Uterus (tissue), 4 donors: ENCODE measurements at places on chromosomes 4 and X. TPM values are rescaled to one million over a fixed set of nuclear protein-coding genes. Genes with fewer than 3 reads are reported as not detected.

- no peaks in the 10 kb centered on the region for H3K4me1 ChIP-seq
- no peaks in the 10 kb centered on the region for H3K27me3 ChIP-seq
- no peak overlapping the region for H3K4me3 ChIP-seq
- DNase-seq: no peak
- H3K36me3 ChIP-seq: no peaks in the 10 kb centered on the region
Observed at GRCh38 chr4:139645458-139645857, 20.2 kb upstream of the MGST2 start.

GRCh38 chrX:96776966-96777365 lies 92.3 kb downstream of the DIAPH2 start:
- H3K27ac ChIP-seq: no peak overlapping the region
- peaks cover 6% of the 10 kb centered on the region for H3K27me3 ChIP-seq

DNA sequence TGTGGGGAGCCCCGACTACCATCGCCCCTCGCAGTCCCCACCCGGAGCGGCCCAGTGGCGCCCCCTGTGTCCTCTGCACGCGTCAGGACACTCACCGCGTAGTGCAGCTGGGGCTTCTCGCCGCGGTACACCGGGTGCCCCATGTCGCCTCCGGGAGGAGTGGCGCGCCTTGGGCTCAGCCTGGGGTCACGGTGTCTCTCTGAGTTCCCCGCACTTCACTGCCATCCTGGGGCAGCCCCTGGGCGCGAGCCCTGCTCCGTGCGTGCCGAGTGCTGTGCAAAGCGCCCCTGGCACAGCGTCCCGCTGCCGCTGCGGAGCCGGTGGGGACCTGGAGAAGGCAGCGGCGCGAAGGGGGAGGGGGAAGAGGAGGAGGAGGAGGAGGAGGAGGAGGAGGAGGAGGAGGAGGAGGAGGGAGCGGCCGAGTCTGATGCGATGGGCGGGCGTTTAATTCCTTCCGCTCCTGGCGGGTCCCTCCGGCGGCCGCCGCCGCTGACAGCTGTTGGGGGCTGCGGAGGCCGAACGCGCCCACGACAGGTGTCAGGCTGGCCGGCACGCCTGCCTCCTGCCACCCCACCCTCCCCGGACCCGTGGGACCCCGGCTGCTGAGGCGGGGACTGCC lies 134.3 kb downstream of the AMELX start:
- peak; percentile 36 for DNase-seq
- peak overlapping the region; percentile 51 for H3K4me3 ChIP-seq
- peak overlapping the region; percentile 81 for H3K27ac ChIP-seq
- no peaks in the 10 kb centered on the region for H3K27me3 ChIP-seq

DNA sequence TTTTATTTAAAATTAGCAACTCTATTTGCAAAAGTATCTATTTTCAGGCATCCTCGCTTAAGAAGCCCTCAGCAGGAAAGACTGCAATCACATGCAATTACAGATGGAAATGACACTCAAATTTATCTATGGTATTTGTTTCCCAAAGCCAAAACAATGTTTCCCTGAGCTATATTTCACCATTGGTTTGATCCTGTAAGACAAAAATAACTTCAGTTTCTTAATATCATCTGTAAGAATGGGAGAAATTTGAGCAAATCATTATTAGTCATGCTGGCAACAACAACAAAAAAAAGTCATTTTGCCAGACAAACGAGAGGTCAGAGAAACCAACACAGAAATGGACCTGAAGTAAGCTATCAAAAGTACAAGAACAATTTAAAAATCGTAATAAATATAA lies 204.1 kb downstream of the NR3C2 start:
- H3K4me1 ChIP-seq: no peaks in the 10 kb centered on the region
- no peaks in the 10 kb centered on the region for H3K36me3 ChIP-seq
- no peak overlapping the region for H3K27ac ChIP-seq
- no peak overlapping the region for H3K4me3 ChIP-seq
- no peak for DNase-seq

The HSFX4 gene
- total RNA-seq: not detected

DNA sequence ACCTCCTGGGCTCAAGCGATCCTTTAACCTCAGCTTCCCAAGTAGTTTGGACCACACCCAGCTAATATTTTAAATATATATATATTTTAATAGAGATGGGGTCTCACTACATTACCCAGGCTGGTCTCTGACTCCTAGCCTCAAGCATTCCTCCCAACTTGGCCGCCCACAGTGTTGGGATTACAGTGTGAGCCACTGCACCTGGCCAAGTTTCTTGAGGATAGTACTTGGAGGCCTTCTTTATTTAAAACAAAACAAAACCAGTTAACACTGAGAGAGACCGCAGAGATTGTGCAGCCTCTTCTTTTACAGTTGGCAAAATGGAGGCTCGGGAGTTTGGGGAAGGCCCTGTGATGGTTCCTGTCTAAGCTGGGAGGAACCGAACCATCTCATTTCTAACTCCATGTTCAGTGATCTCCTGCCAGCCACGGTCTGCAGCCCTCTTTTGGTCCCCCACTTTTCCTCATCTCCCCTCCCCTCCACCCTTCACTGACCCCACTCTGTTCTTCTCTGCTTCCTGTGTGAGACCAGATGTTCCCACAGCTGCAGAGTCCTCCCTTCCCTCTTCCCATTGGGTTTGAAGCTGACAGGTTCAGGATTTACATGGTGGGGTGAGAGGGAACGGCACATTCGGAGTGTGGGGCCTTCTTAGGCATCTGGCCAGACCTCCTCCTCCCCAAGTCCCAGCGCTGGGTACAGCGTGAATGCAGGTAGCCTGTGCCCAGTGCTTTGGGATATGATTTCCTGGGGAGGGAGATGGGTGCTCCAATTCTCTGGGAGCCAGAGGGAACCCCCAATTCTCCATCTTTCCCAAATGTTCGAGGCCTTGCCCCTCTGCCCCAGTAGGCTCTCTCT lies 1.4 kb upstream of the SORCS2 start:
- no peaks in the 10 kb centered on the region for H3K27me3 ChIP-seq
- no peak overlapping the region for H3K4me3 ChIP-seq

The GPR34 gene
- total RNA-seq: 11.2 TPM

The STATH gene
- total RNA-seq: not detected

- H3K4me1 ChIP-seq: peaks cover 9% of the 10 kb centered on the region
- H3K27ac ChIP-seq: no peak within 1 kb of the TSS
- H3K4me3 ChIP-seq: peak within 1 kb of the TSS; percentile 10
- H3K36me3 ChIP-seq: no peaks in the 10 kb centered on the region
Observed at GRCh38 chr4:41256740-41257256, at the start of gene UCHL1. Gene UCHL1 (plus strand): TSS chr4:41256928. CDS start chr4:41256977, 49 bp downstream.
